GM12878 (cell line): ENCODE measurements at places on chromosomes 16 and 17. TPM values are rescaled to one million over a fixed set of nuclear protein-coding genes. Genes with fewer than 3 reads are reported as not detected.

- no peaks in the 10 kb centered on the region for H3K27me3 ChIP-seq
- H3K4me3 ChIP-seq, result no peak overlapping the region
- no peaks in the 10 kb centered on the region for H3K36me3 ChIP-seq
- H3K27ac ChIP-seq, result no peak overlapping the region
- no peak for DNase-seq
Measured at GRCh38 chr17:14125518-14126137, 56.3 kb downstream of the COX10 start.

CDH13 gene
- total RNA-seq, result not detected in 2 replicates

SULT1A2 gene
- total RNA-seq, result 0.16 TPM in 1 of 2 replicates, not detected in the other

GRCh38 chr17:75539967-75540729 lies 14.7 kb downstream of the LLGL2 start:
- no peaks in the 10 kb centered on the region for H3K27me3 ChIP-seq
- no peak overlapping the region for H3K4me3 ChIP-seq
- no peak for DNase-seq
- no peak overlapping the region for H3K27ac ChIP-seq

DNA sequence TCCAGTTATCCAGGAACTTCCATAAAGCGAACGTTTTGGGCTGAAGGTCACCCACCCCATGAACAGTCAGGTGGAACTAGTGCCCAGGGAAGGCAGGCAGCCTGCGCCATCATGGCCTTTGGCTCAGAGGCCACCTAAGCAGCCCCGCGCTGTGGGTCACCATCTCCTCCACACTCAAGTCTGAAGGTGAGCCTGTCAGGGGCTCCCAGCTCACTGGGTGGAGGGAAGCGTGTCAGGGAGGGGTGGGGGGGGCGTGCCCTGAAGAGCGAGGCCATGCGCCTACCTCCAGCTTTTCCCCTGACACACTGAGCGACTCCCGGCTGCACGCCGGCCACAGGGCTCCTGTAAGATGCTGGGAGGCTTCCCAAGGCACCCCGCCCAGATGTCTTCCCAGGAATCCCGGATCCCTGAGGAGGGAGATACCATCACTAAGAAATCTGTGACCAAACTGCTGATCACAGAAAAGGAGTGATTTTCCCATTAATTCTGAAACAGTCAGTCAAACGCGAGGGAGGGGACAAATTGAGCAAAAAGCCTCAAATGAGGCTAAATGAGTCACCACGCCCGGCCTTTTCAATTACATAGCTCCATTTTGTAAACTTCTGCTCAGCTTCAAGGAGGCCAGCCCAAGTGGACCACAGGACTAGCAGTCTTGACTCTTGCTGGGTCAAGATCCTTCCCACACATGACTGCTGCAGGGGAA lies 26.5 kb upstream of the SLC25A19 start:
- H3K4me3 ChIP-seq, result 0 out of 2 replicates have a peak overlapping the region, but pooled peaks have one; percentile 30
- peak overlapping the region; percentile 89 for H3K27ac ChIP-seq
- no peaks in the 10 kb centered on the region for H3K27me3 ChIP-seq

SEPTIN12 gene
- not detected in 2 replicates for total RNA-seq

RAB37 gene
- 2.3 and 2.7 TPM in 2 replicates for total RNA-seq

GRCh38 chr17:17354560-17355349 lies 51.6 kb downstream of the NT5M start:
- no peaks in the 10 kb centered on the region for H3K4me1 ChIP-seq
- H3K36me3 ChIP-seq, result no peaks in the 10 kb centered on the region
- H3K27me3 ChIP-seq, result no peaks in the 10 kb centered on the region
- no peak overlapping the region for H3K27ac ChIP-seq
- H3K4me3 ChIP-seq, result no peak overlapping the region
- DNase-seq, result peak; percentile 4

GRCh38 chr16:30766206-30766932 lies 4.2 kb downstream of the RNF40 start:
- no peak overlapping the region for H3K27ac ChIP-seq
- H3K4me3 ChIP-seq, result no peak overlapping the region
- peaks cover 38% of the 10 kb centered on the region for H3K36me3 ChIP-seq
- DNase-seq, result no peak
- peaks cover 6% of the 10 kb centered on the region for H3K4me1 ChIP-seq

DNA sequence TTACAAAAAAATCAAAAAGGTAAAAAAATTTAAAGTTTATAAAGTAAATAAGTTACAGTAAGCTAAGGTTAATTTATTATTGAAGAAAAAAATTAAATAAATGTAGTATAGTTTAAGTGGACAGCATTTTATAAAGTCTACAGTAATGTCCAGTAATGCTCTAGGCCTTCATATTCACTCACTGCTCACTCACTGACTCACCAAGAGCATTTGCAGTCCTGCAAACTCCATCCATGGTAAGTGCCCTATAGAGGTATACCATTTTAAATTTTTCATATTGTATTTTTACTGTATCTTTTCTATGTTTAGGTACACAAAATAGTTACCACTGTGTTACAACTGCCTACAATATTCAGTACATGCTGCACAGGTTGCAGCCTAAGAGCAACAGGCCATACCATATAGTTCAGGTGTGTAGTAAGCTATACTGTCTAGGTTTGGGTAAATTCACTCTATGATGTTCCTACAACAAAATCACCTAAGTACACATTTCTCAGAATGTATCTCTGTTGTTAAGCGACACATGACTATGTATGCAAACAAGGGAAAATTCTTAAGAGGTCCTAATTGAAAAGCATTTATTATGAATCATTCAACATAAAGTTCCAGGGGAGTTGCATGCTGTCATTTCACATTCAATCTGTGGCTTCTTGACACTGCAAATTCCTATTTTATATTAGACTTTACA lies 92.3 kb downstream of the SPAG9 start:
- H3K4me1 ChIP-seq, result peaks cover 5% of the 10 kb centered on the region
- no peak overlapping the region for H3K27ac ChIP-seq
- H3K4me3 ChIP-seq, result no peak overlapping the region

- H3K4me1 ChIP-seq, result peaks cover 8% of the 10 kb centered on the region
- no peak overlapping the region for H3K27ac ChIP-seq
- H3K27me3 ChIP-seq, result peaks cover 10% of the 10 kb centered on the region; the same call in 1 of the 2 replicates
- DNase-seq, result no peak
Measured at GRCh38 chr17:70172923-70173322, 3.6 kb downstream of the KCNJ2 start.

FOXL1 gene
- not detected in 2 replicates for total RNA-seq

DNA sequence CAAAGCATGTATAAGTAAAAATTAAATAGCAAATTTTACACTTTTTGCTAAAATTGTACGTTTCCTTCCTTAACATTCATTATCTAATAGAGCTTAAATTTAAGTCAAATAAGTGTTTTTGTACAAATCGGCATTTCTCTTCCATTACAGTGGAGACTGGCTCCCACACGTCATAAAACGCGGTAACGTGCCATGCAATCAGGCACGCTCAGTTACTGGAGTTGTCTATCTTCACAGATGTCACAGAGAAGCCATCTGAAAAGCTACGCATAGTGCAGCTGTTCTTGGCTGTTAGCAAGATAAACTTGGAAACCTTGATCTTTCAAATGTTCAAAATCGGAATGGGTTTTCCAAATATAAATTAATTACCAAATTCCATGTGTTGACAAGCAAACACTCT lies 165.3 kb downstream of the STX8 start:
- no peak overlapping the region for H3K27ac ChIP-seq
- no peaks in the 10 kb centered on the region for H3K36me3 ChIP-seq
- no peak overlapping the region for H3K4me3 ChIP-seq

ACSM2A gene
- total RNA-seq, result 0.21 TPM in 1 of 2 replicates, not detected in the other

GRCh38 chr16:23119570-23119969 lies 29.7 kb downstream of the USP31 start:
- no peaks in the 10 kb centered on the region for H3K27me3 ChIP-seq
- no peak overlapping the region for H3K27ac ChIP-seq
- no peak for DNase-seq
- no peaks in the 10 kb centered on the region for H3K36me3 ChIP-seq
